ENCODE measurements at places on chromosomes 12 and 14. TPM values are rescaled to one million over a fixed set of nuclear protein-coding genes. Genes with fewer than 3 reads are reported as not detected.

- no peak for DNase-seq
Measured at GRCh38 chr14:92014040-92014439, 25.8 kb downstream of the TRIP11 start.

- no peak for DNase-seq
Measured at GRCh38 chr12:124686370-124687173, 119.2 kb upstream of the NCOR2 start.

GRCh38 chr14:79352076-79352630 is 859.2 kb downstream of the DIO2 start:
- DNase-seq, result no peak

DNA sequence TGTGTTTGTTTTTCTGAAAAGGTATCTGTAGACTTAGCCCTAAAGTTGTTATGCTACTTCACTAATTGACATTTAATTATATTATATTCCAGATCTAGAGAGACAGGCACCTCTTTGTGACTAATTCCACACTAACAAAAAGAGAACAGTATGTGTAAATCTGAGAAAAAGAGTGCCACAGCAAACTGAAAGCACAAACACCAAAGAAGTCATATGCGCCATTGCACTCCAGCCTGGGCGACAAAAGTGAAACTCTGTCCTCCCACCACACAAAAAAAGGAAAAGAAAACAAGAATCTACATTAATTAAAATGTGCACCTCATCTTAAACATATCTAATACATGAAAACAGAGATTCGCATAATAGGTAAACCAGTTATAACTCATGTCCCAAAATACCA is 4.4 kb upstream of the CSRNP2 start:
- DNase-seq, result no peak

- no peak for DNase-seq
Measured at GRCh38 chr14:81068176-81068782, 112.9 kb downstream of the TSHR start.

The IQSEC3 gene
- not detected for total RNA-seq

GRCh38 chr12:132026061-132026795 is 76.5 kb downstream of the EP400 start:
- no peak for DNase-seq

The GALNT8 gene
- total RNA-seq, result 2.7 TPM

The TPH2 gene
- 0.14 TPM for total RNA-seq

GRCh38 chr14:74401504-74402241 is 24.3 kb downstream of the SYNDIG1L start:
- DNase-seq, result no peak

GRCh38 chr12:51846271-51846691 is 2.2 kb downstream of the FIGNL2 start:
- no peak for DNase-seq

The IL26 gene
- total RNA-seq, result not detected

DNA sequence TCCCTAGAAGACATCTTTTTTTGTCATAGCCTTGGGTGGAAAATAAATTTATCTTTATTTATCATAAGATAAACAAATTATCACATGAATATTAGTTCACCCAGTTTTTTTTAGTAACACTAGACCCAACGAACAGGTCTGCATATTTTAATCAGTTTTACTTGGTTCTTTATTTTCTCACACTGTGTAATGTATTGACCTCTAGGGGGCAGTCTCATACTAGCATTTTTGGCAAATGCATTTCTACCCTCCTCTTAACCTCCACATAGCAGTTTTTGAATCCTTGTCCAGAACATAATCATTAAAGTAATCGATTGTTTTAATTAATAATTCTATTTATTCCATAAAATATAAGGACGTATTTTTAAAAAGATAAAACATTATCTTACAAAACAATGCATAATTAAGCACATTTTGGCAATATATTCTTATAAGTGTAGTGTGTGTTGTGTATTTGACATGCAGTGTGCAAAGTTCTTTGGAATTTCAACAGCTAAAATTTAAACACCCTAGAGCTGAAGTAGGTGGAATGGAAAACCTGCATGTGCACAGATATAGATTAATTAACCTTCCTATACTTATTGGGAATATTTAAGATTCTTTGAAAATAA is 31.6 kb upstream of the PTPRQ start:
- no peak for DNase-seq

The RBP5 gene
- total RNA-seq, result not detected

DNA sequence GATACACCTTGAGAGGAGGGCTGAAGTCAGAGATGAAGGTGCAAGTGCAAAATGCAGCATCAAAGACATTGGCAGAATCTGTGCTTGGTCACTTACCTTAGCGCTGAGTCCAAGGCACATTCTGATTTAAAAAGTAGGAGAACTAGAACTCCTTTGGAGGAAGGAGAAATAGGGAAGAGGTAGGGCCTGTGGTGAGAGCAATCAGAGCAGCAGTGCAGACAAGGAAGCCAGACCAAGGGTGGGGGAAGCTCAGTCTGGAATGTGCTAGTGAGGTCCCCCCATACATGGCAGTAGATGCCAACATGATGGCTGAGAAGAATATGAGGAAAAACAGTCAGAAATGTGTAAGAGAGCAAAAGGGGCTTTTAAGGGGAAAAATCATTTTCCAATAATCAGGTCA is 206.5 kb downstream of the SSPN start:
- no peak for DNase-seq

The GDF3 gene
- not detected for total RNA-seq

The FBXW8 gene
- 6.1 TPM for total RNA-seq

DNA sequence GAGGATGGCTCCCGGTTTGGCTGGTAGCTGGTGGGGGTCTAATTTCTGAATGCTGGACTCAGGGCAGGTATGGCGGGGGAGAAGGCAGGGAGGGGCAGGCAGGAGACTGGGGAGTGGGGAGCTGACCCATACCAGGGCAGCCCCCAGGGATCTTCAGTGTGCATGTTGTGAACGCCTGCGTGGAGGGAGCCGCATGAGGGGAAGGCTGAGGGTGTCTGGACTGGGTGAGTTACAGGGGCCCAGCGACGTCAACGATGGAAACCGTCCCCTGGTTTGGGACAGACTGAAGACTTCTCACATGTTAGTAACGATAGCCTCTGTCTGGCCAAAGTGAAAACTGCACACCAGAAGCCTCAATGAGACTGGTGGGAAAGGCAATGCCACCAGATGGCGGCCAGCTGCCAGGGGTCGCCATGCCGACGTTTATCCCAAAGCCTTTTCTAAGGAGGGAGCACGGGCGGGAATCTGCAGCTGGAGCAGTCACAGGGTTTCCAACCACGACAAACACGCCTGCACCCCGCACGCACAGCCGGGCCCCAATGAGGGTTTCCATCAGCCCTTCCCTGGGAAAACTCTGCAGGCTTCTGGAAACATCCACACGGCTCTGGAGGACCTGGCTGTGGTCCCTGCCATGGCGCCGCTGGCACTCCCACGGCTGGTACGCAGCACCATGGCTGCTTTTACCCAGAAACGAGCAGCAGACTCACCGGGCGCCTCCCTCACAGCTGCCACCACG is 14.0 kb downstream of the PGAM5 start:
- no peak for DNase-seq

The COA8 gene
- 19.3 TPM for total RNA-seq

The NINJ2 gene
- 0.66 TPM for total RNA-seq

The NANOG gene
- total RNA-seq, result not detected

GRCh38 chr12:59076622-59077021 is 156.3 kb upstream of the LRIG3 start:
- no peak for DNase-seq

The RDH16 gene
- 0.11 TPM for total RNA-seq

The TOMM20L gene
- not detected for total RNA-seq
